ENCODE measurements at places on chromosomes 2 and 18.

DNA sequence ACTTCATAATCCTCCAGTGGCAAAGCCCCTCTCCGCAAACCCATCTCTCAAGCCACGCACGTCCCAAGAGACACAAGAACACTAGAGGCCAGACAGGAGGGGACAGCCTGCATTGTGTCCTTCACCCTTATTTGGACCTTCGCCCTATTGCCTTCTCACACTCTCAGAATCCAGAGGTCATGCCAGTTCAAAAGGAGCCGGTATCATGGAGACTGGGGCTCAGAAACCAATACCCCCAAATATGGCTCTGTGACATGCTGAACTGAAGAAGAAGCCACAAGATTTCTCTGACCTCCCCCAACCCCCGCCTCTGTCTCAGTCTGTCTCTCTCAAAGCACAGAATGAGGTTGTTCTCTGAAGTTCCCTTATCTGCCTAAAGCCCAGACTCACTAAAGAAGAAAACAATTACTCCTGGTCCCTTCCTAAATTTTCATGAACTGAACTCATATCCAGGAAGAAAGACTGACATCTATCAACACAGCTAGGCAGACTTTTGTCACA is 19.2 kb upstream of the SPATA3 start:
- DNase-seq = no peak

DNA sequence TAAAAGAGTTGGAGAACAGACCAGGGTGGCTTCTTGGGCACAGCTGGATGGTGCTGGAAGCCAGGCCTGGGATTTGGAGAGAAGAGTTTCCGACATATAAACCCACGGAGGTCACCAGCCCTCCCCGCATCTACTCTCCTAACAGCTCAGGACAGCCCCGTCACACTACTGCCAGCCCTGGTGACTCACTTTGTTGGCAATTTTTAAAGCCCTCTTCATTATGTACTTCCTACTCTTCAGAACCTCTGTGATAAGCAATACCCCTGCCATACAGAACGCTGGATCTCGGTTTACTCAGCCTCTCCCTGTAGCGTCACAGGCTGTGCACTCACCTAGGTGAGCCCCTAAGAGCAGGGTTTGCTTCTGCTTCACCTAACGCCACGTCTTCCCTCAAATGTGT is 48.1 kb downstream of the ID2 start:
- DNase-seq = no peak

DNA sequence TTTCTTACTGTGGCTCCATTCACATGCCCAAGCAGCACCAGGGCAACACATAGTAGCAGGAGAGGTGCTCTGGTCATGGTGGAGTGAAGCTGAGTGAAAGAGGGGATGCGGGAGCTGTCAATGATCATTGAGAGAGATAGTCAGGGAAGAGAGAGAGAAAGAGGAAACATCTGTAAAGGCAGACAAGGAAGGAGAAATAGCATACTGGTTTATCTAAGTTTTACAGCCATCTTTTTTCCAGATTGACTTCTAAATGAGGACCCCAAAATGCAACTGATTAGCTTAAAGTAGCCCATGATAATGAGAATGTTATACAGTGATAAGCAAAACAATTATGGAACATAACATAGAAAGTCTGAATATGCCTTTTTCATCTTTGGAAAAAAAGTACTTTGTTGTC is at the start of gene C2orf66:
TSS of gene C2orf66 (minus strand) at position 96 of the 400 bp plus-strand sequence. CDS start at position 77, 19 bp downstream.
- no peak for DNase-seq

GRCh38 chr2:157792335-157793052 is 83.6 kb downstream of the ACVR1 start:
- no peak for DNase-seq

- no peak for DNase-seq
Measured at GRCh38 chr2:170502361-170503130, 212.6 kb upstream of the SP5 start.

- DNase-seq = no peak
Measured at GRCh38 chr2:9703085-9703678, 72.4 kb upstream of the YWHAQ start.

DNA sequence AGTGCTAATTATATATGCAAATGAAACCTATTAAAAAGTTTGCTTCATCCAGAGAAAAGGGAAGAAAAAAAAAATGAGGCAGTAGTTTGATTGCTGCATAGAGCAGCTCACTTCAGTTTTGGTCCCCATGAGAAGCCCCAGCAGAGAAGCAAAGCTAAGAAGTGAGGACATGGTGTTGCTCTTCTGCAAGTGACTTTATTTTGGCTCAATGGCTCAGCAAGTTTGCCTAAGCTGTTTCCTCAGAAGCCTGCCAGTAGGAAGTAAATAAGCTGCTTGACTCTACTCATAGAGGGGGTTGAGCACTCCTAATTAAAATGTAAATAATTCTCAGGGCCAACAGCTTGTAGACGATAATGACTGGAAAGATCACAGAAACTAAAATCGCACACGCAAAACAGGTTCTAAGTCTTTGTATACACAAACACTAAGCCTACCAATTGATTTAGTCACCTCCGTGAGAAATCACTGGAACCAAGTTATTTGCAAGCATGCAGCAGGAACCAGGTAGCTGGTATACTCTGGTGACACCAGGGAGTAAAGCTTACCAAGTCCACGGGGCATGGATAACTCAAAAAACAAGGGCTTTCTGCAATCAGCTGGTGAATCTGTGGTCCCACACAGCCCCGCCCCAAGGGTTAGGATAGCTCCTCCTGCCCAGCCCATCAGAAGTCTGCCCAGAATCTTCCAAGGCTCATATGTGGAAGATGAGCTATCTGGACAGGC is 39.7 kb upstream of the NABP1 start:
- DNase-seq = no peak

GRCh38 chr2:8026381-8026780 is 655.5 kb upstream of the ID2 start:
- no peak for DNase-seq

DNA sequence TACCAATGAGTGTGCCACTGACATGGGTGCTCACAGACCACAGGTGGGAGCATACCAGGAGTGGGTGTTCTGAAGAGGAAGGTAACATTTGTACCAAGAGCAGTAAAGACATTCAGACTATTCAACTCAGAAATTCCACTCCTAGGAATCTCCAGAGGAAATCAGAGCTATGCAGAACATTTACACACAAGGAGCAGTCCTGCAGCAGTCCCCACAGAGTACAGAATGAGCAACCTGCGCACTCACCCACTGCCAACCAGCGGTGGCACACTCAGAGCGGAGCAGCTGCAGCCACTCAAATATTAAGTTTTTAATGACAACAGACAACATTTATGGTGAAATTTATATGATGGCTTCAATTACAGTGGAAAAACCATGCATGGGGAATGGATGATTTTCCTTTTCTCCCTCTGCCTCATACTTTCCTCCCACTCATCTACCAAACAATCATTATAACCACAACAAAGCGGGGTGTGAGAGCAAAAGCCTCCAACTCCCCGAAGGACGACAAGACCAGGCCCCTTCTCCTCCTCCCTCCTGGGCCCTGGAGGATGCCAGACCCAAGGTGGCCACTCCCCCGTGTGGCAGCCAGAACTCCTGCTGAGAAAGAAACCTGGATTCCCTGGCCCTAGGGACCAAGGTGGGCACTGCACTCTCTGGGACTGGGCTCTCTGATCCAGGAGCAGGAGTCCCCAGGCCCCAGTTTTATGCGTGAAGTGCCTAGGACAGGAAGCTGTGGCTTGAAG is 5.4 kb downstream of the HS6ST1 start:
- no peak for DNase-seq

GRCh38 chr2:210157526-210157925 is 13.7 kb downstream of the KANSL1L start:
- no peak for DNase-seq

- DNase-seq = no peak
Measured at GRCh38 chr18:61703508-61703907, 189.3 kb downstream of the RNF152 start.

DNA sequence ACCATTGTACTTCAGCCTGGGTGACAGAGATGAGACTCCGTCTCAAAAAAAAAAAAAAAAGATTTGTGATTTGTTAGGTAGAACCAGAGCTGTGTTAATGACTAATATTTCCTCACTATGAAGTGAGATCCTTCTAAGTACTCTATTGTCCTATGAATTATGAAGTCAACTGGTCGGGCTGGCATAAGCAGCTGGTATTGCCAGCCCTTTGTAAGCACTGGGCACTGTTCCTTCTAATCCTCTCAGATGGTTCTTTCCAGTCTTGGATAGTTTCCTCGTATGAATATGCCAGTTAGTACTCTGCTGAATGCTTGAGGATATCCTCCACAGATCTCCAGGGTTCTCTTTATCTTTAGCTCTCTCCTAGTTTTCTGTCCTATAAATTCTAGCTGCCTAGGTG is 223.1 kb upstream of the SP5 start:
- no peak for DNase-seq

DNA sequence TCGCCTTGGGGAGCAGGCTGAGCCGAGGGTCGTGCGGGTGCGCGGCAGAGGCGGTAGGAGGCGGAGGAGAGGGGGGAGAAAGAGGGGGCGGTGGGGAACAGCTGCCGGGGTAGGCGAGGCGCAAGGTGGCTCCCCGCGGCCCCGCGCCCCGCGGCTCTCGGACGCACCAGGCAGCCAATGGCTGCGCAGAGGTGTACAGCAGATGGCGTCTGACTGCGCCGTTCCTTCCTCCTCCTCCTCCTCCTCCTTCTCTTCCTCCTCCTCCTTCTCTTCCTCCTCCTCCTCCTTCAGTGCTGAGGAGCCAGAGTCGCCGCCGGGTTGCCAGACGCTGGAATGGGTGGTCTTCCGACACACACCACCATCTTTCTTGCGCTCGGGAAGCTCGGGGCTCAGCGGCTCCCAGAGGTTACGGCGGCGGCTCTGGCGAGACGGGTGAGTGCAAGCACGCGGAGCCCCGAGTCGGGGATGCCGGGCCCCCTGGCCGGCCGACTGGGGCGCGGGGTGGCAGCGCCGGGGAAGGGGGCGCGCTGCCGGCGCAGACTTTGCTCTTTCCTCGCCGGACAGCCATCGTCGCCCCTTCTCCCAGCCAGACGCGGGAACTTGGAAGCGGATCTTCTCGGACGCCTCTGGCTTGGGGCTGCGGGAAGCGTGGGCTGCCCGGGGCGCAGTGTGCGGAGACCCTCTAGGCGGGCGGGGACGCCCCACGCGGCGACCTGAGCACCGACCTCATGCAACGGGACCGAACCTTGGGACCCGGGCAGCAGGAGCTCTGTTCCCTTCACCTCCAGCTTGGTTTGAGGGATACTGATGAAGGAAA is at the start of gene THSD7B:
TSS of gene THSD7B (plus strand) at position 290 of the 817 bp plus-strand sequence. CDS start 116,634 bp downstream, outside the sequence.
- no peak for DNase-seq

- DNase-seq = no peak
Measured at GRCh38 chr2:155141418-155141817, 442.9 kb downstream of the KCNJ3 start.

DNA sequence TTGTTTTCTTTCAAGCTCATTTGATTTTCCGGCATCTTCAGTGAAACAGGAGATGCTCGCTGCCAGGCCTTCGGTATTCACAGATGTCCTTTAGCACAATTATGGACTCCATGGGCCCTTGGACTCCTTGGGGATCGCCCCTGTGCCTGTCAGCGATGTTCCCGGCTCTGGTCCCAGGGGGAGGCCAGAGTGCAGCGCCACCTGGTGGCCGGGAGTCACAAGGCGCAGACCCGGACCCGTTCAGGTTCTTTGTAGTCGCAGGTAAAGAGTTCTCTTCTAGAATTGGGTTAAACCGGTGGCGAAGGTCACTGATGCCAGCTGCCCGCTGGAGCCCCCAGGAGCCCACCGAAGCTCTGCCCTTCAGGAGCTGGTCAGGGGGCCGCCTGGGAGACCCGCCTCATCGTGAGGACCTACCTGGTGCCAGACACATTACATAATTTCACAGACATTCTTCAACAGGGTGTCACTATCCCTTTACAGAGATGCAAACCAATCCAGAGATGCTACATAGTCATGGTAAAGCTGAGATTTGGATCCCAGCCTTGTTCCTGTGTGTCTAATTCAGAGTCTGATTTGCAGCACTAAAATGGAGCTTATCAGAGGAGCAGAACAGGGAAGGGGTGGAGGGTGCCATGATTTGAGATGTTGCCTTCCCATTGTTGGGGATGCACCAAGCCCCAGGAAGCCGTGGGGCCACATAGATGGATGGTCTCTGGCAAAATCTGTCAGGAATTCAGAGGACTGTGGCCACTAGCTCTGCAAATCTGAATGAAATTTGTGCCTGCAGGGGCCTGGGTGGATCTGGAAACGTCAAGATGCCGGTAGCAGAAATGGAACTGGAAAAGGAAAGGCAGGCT is 6.0 kb upstream of the INPP5D start:
- DNase-seq = peak; percentile 85

GRCh38 chr2:238097988-238098871 is 1.9 kb upstream of the ESPNL start:
- DNase-seq = peak; percentile 87

DNA sequence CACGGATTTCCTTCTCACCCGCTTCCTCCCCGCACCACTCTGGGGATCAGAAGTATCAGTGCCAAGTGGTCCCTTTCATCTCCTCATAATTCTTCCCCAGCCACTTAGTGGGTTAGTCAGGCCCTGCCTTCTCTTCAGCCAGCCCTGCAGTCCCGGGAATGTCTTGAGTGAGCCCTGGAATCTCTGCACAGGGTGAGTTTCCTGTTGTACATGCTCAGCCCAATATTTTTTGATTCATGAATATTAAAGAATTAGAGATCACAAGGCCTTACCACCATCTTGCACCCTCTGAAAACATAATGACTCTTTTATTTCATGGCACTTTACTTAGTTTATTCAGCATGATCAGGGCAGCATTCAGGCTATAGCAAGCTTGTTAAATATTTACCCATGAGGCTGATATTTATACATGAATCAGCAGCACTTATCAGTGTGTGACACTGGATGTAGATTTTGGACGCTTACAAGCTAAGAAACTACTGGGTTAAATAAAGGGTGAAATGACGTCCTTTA is 159.4 kb upstream of the FOSL2 start:
- DNase-seq = no peak

- DNase-seq = no peak
Measured at GRCh38 chr2:27152796-27153464, 4.1 kb downstream of the TCF23 start.

DNA sequence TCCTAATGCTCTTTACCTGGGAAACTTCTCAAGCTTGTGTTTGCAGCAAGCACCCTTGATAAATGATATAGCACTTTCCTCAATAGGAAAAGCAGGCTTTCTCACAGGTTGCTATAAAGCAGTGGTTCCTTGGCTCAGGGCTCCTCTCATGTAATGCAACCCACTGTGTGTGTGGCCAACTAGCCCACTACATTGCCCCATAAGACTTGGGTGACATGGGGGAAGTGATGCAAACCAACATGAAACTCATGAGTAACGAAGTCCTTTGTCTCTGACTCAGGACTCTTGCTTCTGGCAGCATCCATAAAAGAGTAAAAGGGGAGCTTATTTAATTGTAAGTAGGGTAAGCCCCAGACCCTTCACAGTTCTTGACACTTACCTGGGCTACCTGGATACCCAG is 106.9 kb downstream of the COL4A4 start:
- DNase-seq = no peak

- no peak for DNase-seq
Measured at GRCh38 chr2:172462373-172462848, 35.0 kb downstream of the ITGA6 start.

GRCh38 chr2:112627060-112628040 is 18.4 kb upstream of the SLC20A1 start:
- no peak for DNase-seq

DNA sequence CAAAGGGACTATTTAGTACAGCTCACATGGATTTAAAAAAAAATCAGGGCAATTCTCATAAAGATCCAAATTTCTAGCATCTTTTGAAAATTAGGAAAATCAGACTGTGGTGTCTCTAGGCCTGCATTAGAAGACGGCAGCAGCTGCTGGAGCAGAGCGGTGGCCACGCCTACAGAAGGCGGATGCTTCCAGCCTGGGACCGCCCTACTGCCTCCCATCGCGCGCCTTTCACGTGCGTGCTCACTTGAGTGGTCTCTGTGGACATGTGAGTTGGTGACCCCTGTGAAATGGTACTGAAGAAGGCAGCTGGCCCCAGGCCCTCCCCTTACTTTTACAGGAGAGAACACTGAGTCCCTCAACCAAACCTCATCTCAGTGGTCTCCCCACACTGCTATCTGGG is 15.2 kb upstream of the ZFP36L2 start:
- no peak for DNase-seq

All from HEK293T (cell line).